ENCODE measurements at places on chromosomes 2 and 18. TPM values are rescaled to one million over a fixed set of nuclear protein-coding genes. Genes with fewer than 3 reads are reported as not detected.

The ZNF396 gene
- 5.0 TPM for polyA plus RNA-seq

The ACADL gene
- polyA plus RNA-seq: 26.6 TPM

The AKAIN1 gene
- polyA plus RNA-seq: not detected

The TUBA3E gene
- not detected for polyA plus RNA-seq

The WNT6 gene
- 0.57 TPM for polyA plus RNA-seq

The CD226 gene
- polyA plus RNA-seq: 3.1 TPM

The EVA1A gene
- polyA plus RNA-seq: 12.6 TPM

The PRKAG3 gene
- not detected for polyA plus RNA-seq

The GPN1 gene
- polyA plus RNA-seq: 59.3 TPM

The VIL1 gene
- polyA plus RNA-seq: 31.7 TPM

The SERPINB13 gene
- not detected for polyA plus RNA-seq

The OBSL1 gene
- polyA plus RNA-seq: 208 TPM

The ERBB4 gene
- polyA plus RNA-seq: 34.7 TPM

The QPCT gene
- 13.2 TPM for polyA plus RNA-seq

The PECR gene
- 45.0 TPM for polyA plus RNA-seq

The SLC38A11 gene
- polyA plus RNA-seq: 26.2 TPM

The ZEB2 gene
- polyA plus RNA-seq: 113 TPM

The CCL20 gene
- polyA plus RNA-seq: 0.61 TPM

The MC5R gene
- polyA plus RNA-seq: 0.17 TPM

The L3MBTL4 gene
- 5.1 TPM for polyA plus RNA-seq

The BCL11A gene
- polyA plus RNA-seq: 15.3 TPM

The REG3G gene
- polyA plus RNA-seq: not detected

The ITPRIPL1 gene
- polyA plus RNA-seq: 5.7 TPM

The EGR4 gene
- not detected for polyA plus RNA-seq

The PLCL1 gene
- polyA plus RNA-seq: 14.2 TPM

The HOXD13 gene
- polyA plus RNA-seq: not detected

The RFTN2 gene
- 19.9 TPM for polyA plus RNA-seq

The C2orf66 gene
- polyA plus RNA-seq: 1.2 TPM

The GAREM2 gene
- 5.8 TPM for polyA plus RNA-seq

The LIMS3 gene
- polyA plus RNA-seq: 3.7 TPM

The NAT8 gene
- 23.5 TPM for polyA plus RNA-seq

The SGPP2 gene
- polyA plus RNA-seq: 17.4 TPM

The LHCGR gene
- polyA plus RNA-seq: 0.38 TPM

The KIF1A gene
- polyA plus RNA-seq: 15.8 TPM

The RAB6C gene
- 0.85 TPM for polyA plus RNA-seq

The CFAP221 gene
- 36.9 TPM for polyA plus RNA-seq

The ARL4C gene
- polyA plus RNA-seq: 38.7 TPM

The PAIP2B gene
- polyA plus RNA-seq: 18.5 TPM

The TCF23 gene
- 0.69 TPM for polyA plus RNA-seq

The SERPINE2 gene
- 134 TPM for polyA plus RNA-seq

The LAMA3 gene
- 1.6 TPM for polyA plus RNA-seq

The CHRND gene
- 0.72 TPM for polyA plus RNA-seq

The MAP3K19 gene
- 0.33 TPM for polyA plus RNA-seq

The SLC1A4 gene
- 6.8 TPM for polyA plus RNA-seq

The MAP2 gene
- 24.2 TPM for polyA plus RNA-seq

The COL5A2 gene
- 124 TPM for polyA plus RNA-seq

The SAG gene
- polyA plus RNA-seq: 0.10 TPM

The SLC9A2 gene
- polyA plus RNA-seq: 6.2 TPM

The HAAO gene
- 49.5 TPM for polyA plus RNA-seq

The LRRTM1 gene
- polyA plus RNA-seq: 32.7 TPM

Measured in left renal cortex interstitium (tissue), 4 donors.